ENCODE measurements at places on chromosomes 13 and 19.

DNA sequence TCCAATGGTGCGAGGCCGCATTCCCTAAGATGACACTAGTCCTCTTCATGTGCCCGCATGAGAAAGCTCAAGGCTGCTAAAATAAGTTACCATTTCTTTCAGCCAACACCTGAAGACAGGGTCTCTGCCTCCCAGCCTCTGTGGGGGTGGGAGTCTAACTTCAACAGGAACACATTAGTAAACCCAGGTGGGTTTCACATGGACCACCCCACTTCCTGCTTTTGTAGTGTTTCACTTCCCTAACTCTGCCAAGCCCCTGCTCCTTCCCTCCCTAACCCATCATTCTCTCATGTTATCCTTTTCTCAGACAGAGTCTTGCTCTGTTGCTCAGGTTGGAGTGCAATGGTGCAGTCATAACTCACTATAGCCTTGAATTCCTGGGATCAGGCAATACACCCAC is 783.6 kb downstream of the UQCRFS1 start:
- DNase-seq: no peak

DNA sequence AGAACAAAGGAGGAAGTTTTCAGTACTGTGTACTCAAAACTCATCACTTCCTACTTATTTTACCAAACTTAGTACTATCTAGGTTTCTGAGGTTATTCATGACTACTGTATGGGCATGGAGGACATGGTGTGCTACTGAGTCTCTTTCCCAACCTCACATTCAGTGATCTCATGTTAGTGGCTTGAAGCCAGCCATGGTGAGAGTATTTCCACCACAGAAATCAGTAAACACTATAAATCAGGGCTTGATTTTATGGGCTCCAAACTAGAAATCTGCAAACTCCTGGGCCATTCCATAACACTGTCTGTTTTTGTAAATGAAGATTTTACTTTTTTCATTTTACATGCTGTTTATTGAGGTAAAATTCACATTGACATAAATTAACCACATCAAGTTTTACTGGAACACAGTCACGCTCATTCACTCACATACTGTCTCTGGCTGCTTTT is 19.7 kb downstream of the MED26 start:
- DNase-seq: no peak

DNA sequence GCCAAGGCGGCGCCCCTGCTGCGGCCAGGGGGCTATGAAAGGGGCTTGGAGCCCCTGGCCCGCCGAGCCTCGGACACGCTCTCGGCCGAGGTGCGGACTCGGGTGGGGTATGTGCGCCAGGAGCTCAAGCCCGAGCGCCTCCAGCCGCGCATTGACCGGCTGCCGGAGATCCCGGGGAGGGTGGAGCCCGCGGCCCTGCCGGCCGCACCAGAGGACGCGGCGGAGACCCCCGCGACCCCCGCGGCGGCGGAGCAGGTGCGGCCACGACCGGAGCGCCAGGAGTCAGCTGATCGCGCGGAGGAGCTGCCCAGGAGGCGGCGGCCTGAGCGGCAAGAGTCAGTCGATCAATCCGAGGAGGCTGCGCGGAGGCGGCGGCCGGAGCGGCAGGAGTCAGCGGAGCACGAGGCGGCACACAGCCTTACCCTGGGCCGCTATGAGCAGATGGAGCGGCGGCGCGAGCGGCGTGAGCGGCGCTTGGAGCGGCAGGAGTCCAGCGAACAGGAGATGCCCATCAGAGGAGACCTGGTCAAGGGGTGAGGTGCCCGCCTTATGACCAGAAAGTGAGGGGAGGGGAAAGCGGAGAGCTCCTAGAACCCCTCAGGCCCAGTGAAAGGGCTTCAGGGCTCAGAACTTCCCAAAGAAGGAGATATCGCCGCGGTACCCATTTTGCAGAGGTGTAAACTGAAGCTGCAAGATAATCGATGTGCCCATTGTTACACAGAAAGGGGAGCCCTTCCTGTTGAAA is 8.8 kb upstream of the SHKBP1 start:
- DNase-seq: no peak

DNA sequence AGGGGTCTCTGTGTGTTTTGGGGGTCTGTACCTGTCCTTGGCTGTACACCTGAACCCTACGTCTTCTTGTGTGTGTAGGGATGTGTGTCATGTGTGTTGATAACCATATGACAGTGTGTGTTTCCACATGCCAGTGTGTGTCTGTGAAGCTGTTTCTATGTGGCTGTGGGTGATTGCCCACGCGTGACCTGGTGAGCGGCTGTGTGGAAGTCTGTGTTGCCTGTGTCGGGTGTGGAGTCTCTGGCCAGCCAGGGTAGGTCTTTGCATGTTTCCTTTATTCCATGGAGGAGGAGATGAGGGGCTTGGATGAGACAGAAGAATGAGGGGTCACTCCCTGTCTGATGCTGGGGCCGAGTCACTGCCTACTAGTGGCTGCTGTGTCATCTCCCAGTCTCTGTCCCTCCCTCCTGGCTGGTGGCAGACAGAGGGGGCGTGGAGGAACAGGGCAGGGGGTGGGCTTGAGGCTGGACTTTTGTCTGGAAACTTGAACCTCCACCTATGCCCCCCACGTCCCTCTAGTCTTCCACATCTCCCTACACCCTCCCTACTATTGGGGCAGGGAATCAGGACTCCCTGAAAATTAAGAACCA is 2.8 kb upstream of the FOSB start:
- DNase-seq: no peak

DNA sequence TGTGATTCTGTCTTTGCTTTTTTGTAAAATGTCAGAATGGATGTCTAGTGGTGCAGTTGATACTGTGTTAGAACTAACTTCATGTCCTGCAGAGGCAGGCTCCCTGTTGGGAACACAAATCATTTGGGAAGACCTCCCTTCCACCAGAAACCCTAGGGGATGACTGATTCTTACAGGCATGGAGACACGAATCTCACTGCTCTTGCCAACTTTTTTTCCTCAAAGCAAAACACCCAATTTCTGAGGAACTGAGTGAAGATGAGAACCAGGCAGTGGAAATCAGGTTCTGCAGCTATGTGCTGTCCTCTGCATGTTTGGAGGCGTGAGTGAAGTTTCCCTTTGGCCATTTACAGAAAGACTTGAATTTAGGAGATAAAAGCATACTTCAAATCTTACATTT is 87.5 kb upstream of the CSNK1A1L start:
- no peak for DNase-seq

DNA sequence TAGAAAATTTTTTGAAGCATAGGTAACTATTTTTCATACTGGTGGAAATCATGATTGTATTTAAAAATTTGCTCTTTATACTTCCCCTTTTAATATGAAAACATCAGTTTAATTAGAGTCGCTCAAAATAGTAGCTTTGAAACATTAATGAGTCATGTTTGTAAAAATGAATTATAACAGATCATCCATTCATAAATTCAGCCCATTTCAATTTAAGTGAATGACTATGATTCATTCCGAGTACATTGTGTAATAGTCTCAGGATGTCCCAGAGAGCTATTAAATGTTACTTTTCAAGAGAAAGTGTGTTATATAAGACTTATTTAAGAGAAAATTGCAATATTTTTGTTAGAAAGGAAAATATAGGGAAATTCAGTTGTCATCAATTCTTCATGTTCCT is 111.0 kb downstream of the FNDC3A start:
- no peak for DNase-seq

DNA sequence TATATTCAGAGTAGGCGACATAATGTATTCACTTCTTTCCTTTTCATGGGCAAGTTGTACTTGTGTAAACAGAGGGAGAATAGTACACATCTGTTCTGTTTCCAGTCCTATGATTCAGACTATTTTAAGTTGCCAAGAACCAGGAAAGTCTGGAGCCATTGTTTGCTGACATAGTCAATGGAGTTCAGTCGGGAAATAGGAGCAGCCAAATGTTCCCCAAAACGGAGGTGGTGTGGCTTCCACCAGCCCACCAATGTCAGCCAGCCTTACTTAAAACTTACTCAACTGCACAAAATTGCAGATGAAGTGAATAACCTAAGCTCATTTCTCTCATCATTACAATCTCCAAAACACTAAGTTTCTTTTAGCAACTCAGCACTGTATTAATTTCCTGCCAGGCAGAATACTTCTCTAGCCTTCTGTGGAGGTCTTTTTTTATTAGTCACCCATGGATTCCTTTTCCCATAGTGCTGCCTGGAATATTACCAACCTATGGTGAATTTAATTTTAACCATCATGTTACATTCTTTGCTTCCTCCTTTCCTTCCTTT is 22.3 kb upstream of the CSNK1A1L start:
- no peak for DNase-seq

DNA sequence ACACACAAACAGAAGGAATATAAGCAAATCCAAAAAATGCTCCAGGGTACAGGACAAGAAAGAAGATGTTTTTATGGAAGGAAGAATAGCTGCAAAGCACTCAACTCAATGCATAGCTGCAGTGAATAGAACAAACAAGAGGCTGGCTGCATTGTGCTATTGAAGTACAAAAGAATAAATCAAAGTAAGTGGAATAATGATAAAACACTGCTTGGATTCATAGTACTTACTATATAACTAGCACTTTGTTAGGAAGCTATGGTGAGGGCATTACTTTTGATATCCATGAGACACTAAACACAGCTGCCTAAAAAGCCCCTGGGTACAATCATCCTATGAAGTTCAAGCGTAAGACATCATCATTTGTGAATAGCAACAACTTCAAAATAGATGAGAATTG is 350.1 kb downstream of the PCDH9 start:
- no peak for DNase-seq

DNA sequence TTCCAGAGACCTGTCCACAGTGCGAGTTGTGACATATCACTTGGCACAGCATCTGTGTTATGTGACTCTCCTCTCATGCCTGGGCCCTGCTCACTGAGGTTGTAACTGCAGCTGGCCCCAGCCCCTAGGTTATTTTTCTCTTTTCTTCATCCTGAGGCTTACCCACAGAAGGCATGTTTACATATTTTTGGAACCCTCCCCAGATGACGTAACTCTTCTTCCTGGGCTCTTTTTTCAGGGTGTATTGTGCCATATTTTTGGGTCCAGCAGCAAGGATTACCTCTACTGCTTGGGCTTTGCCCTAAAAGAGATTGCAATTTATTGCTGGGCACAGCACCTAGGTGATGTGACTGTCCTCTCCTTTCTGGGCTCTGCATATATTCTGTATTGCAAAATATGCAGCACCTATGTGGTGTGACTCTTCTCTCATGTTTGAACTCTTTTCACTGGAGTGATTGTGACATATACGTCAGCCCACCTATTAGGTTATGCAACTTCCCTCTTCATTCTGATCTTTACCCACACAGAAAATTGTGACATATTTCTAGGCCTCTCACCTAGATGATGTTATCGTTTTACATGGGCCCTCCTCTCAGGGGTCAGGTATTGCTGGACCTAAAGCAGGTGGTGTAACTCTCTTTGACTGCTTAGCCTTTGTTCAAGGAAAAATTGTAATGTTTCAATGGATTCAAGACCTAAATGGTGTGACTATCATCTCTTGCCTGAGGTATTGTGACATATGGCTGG is 64.5 kb upstream of the ZNF724 start:
- DNase-seq: no peak

- DNase-seq: no peak
These were observed 204.2 kb downstream of the TSHZ3 start for GRCh38 chr19:31145007-31145406.

DNA sequence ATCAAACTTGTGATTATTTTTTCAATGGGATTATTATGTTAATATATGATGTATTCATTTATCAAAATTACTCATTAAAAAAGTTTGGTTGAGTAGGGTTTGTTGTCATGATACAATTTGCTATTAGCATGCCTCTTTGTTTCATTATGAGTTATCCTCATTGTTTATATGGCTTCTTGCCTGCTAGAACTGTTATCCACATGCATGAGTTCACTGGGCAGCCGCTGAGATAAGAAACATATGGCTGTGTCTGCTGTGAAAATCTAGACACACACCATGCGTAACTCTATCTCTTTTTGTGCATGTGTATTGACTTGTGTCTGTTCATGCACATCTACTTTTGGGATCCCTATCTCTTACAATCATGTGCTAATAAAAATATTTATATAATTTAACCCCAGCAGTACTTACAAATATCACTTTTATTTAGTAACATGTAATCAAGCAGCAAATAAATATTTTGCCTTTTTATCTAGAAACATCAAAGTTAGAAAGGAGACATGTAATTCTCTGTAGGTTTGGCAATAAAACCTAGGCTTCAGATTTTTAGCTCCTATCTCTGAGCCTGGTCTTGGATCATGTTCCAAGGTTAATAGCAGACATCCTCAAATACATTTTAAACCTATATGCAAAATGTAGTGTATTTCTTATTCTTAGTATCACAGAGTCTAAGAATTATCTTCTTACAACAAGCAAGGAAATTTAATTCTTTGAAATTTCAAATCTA is 11.2 kb upstream of the KLF12 start:
- DNase-seq: no peak

- DNase-seq: no peak
These were observed 6.5 kb downstream of the MCF2L start for GRCh38 chr13:112975401-112975939.

DNA sequence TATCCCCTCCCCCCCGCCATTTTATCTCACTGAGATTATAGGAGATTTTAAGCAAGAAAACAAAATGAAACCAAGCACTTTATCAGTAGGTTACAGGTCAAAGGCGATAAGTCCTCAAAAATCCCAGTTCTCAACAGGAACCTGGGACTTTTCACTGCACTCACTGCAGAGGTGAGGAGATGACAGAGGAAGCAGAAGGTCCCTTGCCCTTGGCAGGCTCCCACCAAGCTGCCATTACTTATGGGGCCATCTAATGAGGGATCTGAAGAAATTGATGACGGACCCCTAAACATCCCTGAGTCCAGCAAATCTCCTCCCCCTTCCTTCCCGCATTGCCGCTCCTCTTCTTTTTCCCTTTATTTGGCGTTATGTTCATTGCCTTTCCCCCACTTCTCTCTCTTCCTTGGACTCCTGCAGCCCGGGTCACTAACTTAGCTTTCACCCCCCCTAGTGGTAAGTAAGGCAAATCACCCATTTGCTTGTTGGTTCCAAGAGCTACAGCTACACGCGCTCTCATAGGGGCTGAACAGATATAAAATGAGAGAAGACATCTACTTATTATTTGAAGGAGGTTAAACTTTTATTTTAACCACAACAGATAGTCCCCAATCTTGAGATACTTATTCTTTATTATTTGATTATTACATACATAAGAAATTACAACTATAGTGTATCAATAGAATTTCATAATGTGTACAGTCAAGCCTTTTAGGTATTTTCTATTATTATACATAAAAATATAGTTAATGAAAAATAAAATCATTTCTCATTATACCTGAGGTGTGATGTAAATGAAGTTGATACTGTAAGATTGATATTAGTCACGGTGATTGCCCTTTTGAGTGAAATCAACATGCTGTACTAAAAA is 52.0 kb upstream of the ARGLU1 start:
- peak; percentile 62 for DNase-seq

GRCh38 chr13:66314911-66315310 is 915.2 kb downstream of the PCDH9 start:
- no peak for DNase-seq

GRCh38 chr19:23052349-23052748 is 49.4 kb upstream of the ZNF728 start:
- no peak for DNase-seq

DNA sequence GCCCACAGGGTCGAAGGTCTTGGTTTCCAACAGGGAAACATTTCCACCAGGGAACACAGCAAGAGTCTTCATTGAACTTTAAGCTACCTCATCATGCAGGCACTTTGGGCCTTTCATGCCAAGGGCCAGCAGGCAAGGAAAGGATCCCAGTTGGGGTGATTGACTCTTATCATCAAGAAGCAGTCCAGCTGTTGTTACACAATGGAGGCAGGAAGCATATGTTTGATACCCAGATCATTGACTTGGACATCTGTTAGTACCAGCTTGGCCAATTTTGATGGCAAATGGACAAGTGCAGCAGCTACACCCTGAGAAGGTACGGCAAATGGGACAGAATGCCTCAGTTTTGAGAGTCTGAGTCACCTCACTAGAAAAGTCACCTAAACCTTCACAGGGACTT is 10.9 kb upstream of the RCBTB1 start:
- no peak for DNase-seq

Measured in GM20000 (cell line).